ENCODE measurements at places on chromosomes 2 and 18. TPM values are rescaled to one million over a fixed set of nuclear protein-coding genes. Genes with fewer than 3 reads are reported as not detected.

The DPY30 gene
- 74.4 TPM for total RNA-seq

The CXCR1 gene
- not detected for total RNA-seq

The SERPINB4 gene
- not detected for total RNA-seq

The SLC19A3 gene
- not detected for total RNA-seq

The OSR1 gene
- total RNA-seq = not detected

The TUBB8B gene
- not detected for total RNA-seq

The REG3A gene
- not detected for total RNA-seq

The FAM237A gene
- total RNA-seq = not detected

The POTEC gene
- total RNA-seq = not detected

The RNF125 gene
- total RNA-seq = 32.6 TPM

The LYPD6 gene
- total RNA-seq = not detected

The DSG1 gene
- total RNA-seq = not detected

The MYOM1 gene
- 0.75 TPM for total RNA-seq

The CCDC141 gene
- total RNA-seq = 2.1 TPM

DNA sequence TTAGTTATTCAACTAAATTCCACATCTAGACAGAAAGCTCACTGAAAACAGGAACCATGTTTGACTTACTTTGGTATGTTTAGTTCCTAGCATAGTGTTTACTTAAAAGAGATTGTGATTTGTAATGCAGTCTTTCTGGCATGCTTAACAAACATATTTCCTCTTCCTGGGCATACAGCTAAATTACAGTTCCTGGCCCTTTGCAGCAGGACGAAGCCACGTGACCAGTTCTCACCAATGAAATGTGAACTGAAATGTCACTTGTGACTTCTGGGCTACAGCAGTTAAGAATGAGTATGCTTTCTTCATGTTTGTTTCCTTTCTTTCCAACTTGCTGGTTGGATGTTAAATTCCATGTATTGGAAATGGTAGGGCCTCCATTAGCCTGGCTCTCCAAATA lies 330.5 kb downstream of the FIGN start:
- DNase-seq = no peak

DNA sequence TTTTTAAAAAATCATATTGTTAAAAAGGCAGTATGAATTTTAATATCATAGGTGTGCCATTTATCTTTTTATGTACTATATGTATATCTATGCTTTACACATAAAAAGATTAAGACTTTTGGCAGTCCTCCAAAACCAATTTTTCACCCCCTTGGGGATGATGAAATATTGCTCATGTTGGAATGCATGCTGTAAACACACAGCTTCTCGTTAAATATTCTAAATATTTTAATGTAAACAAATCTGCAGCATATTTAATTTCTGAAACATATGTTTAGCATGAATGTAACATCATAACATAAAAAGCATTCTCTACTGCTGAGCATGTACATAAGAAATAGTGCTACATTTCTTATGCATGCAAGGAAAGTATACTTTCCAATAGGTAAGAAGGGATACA lies 484.3 kb upstream of the LRATD1 start:
- DNase-seq = no peak

- DNase-seq = no peak
These were observed 43.9 kb upstream of the ACADL start for GRCh38 chr2:210269148-210269547.

- no peak for DNase-seq
These were observed 453 bp upstream of the GRB14 start for GRCh38 chr2:164621764-164622105.

DNA sequence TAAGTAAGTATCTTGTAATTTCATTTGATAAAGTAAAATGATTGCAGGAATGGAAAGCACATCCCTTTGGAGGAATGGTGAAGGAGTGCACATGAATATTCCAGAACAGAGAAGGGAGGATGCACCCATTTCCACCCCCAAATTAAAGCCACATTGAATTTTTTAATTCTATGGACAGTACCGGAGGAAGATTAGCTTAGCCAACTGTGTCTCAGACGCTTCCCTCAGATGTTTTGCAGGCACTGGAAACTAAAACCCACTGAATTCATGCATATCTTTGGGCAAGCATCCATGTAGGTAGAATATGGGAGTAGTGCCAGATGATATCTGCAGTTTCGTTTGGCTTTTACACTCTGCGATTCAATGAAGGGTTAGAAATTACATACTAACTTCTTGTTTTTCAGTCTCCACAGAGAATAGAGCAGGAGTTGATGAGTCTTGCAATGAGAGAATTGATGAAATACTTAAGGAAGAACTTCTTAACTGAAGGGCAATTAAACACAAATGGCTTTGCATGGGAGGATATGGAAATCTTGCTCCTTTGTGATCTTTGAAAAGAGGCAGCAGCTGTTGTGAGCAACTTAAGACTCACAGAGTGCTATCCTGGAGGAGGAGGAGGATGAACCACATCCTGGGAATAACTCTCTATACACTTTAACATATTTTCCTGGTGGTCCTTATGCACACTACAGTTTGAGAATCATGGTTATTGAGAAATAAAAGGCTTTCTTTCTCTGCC lies 71.7 kb upstream of the MYO3B start:
- no peak for DNase-seq

DNA sequence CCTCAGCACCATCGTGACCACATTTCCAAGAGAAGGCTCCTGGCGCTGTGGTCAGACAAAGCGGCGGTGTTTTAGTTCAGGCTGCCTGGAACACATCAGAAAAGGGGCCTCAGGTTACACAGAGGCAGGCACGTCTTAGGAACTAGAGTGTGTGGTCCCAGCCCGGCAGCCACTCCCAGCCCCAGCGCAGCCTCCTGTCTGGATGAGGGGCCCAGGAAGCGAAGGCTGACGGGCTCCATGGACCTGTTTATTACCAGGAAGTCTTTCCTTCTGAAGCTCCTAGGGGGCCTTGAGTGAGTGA lies 10.0 kb upstream of the GPR55 start:
- DNase-seq = no peak

DNA sequence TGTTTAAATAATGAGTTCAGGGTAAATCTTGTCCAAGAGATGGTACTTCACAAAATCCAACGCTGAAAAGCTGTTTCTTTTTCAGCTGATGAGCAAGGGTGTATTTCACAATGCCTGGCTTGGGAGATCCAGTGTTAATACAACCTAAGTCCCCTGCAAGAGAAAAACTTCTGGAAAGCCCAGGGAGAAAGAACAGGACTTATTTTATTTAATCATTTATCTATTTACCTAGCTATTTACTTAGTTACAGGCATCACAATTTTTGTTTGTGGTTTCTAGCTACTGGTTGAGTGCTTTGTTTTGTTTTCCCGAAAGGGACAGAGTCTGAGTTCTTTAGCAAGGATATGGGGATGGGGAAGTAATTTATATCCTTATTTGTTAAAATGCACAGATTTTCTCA lies 598.2 kb upstream of the SYT4 start:
- DNase-seq = no peak

- DNase-seq = no peak
These were observed 179.0 kb downstream of the PPP1R1C start for GRCh38 chr2:182164686-182165085.

- DNase-seq = peak; percentile 68
These were observed 27.0 kb downstream of the IRS1 start for GRCh38 chr2:226772389-226773179.

- DNase-seq = no peak
These were observed 1.4 kb upstream of the CASP8 start for GRCh38 chr2:201258666-201259615.

GRCh38 chr18:68441241-68441640 lies 273.7 kb downstream of the TMX3 start:
- no peak for DNase-seq

DNA sequence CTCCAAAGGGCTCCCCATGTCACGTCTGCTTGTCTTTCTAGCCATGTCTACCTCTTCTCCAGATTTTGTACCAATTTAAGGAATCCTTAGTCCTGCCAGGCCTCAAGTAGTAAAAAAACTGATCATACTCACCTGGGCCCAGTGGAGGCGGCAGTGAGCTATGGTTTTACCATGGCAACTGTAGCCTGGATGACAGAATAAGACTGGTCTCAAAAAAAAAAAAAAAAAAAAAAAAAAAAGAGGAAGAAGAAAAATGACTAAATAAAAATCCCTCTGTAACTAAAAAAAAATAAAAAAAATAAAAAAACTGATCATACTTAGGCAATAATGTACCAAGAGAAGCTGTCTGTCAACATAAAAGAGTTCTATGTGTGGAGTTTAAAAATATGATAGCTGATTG lies 221.6 kb downstream of the NR4A2 start:
- DNase-seq = peak; percentile 59

DNA sequence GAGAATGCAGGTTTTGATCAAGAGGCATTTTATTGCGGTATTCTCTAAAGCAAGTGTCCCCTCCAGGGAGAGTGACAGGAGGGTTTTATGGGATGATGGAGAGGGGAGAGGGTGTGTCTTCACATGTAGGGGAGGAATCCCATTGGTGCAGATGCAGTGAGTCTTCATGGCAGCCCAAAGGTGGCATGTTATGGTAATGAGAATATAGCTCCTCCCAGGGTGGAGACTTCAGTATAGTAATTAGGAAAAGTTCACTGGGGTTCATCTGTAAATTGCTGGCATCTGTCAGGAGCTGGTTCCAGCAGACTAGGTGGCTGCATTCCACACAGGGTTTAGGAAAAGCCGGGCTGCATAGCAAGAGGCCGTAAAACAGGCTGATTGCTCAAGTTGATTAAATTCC lies 230.7 kb upstream of the CCDC68 start:
- peak; percentile 21 for DNase-seq

DNA sequence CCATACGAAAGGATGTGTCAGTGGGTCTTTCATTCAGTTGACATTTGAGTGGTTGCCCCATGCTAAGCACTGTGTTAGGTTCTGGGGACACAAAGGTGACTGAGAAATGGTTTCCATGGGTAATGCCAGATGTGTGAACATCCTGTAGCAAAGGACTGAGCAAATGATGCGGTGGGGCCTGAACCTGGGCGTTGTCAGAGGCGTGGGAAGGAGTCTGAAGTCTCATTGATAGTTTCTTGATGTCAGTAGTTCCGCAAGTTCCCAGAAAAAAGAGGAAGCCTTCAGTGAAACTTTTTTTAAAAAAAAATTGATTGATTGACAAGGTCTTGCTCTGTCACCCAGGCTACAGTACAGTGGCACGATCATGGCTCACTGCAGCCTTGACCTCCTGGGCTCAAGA lies 56.9 kb downstream of the LIMS1 start:
- DNase-seq = no peak

DNA sequence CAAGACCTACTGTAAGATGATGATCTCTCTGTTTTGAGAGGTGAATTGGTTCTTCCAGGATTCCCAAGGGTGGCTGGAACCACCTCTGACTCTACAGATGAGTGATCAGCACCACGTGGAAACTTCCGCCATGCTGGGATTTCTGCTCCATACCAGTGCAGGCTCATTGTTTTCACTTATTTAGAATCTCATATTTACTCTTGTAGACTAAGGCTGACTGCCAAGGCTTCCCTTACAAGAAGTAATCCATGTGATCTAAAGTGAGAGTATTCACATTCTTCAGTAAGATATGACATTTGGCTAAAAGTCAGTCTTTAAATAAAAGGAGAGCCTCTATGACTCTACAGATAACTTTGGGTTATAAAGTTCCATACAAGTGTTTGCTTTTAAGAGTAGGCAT lies 322.9 kb upstream of the RAB12 start:
- no peak for DNase-seq

- no peak for DNase-seq
These were observed 191.0 kb downstream of the NEDD4L start for GRCh38 chr18:58235001-58235436.

GRCh38 chr2:240225660-240226475 lies 85.4 kb upstream of the OTOS start:
- DNase-seq = no peak

GRCh38 chr2:175282886-175283285 lies 101.4 kb upstream of the ATP5MC3 start:
- DNase-seq = no peak

DNA sequence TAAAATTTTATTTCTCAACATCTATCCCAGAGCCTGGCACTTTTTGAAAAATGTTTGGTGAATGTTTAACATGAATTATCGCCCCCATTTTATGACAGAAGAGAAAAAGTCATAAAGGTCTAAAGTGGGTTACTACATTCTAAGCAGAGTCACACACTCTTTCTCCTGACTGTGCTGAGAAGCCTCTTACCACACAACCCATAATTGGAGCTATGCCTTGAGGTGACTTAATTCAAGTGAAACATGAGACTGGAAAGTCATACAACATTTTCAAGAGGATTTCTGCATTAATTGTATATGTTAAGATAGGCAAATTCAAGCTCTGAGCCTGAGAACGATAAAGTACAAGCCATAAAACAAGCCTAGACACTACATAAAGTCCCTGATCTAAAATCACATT lies 3.1 kb upstream of the DSEL start:
- peak; percentile 15 for DNase-seq

DNA sequence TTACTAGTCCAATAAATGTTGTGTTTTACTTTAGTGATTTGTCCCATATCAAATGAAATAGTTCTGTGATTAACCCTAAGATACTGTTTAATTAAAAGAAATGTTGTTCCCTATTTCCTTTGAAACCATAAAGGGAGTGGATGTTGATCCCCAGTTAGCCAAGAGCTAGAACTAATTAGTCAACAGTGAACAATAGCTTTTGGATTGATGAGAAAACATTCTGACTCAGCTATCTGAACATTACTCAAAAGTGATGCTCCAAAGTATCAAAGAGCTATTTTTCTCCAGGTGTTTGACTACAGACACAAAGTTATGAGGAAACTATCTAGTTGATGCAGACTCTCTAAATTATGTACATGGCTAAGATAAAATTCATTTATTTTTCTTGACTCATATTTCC lies 7.3 kb upstream of the FEZ2 start:
- no peak for DNase-seq

DNA sequence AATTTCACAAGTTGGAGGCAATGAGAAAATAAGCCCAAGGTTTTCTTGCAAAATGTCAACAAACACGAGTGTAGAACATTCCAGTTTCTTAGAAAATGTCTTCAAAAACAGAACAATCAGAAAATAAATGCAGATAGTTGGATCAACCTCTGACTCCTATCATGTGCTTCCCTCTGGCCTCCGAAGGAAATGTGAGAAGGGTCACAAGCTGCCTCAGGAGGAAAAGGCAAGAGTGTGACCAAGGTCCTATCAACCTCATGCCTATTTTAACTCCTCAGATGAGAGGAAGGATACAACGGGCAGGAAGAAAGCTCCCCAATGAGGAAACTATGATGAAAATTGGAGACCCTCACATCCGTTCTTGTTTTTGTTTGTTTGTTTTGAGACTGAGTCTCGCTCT lies 7.9 kb downstream of the SCYGR5 start:
- no peak for DNase-seq

- peak; percentile 83 for DNase-seq
These were observed 29.8 kb downstream of the EPC2 start for GRCh38 chr2:148674063-148675020.

GRCh38 chr2:27356382-27357181 lies at the start of gene GTF3C2:
GTF3C2 (minus strand) TSS chr2:27356764; CDS start chr2:27343554, 13,210 bp downstream.
- peak; percentile 97 for DNase-seq

- no peak for DNase-seq
These were observed 119.5 kb downstream of the LIPG start for GRCh38 chr18:49681387-49681786.
